Right hindlimb (tissue), 1 donor: ENCODE measurements at places on chromosomes 2 and 18.
A peak's percentile ranks its signal among the peaks of the same experiment; 100 is the strongest.

- peak; percentile 15 for DNase-seq
Measured at GRCh38 chr2:215140166-215140707, 1.8 kb upstream of the ABCA12 start.

GRCh38 chr18:25832001-25832604, 258.3 kb downstream of the SS18 start:
- peak; percentile 78 for DNase-seq

DNA sequence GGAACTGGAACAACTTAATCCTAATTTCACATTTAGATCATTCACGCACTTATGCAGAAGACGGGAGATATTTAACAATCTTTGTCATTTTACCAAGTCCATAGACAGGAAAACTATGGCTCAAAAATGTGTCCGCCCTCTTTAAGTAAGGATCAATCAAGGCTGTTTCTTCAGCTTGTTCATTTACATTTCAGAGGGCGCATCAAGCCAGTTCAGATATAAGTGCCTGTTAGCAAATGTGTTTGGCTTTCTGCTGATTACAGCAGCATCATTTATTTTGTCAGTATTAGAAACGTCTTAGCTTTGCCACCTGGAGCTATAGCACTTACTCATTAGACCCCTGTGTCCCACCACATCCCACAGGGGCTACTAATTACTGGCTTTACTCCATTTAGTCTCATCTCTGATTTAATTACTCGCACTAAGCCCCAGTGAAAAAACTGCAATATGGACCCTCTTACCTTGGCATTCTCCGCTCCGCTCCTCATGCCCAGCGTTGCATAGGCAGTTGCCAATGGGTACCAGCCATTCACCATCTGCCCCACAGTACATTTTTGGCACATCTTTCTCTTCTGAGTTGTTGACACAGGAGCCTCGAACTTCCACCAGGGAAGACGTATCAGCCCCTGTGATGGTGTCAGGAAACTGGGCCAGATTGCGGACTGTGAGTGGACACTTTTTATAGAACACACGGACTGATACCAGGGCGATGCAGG, 8.7 kb downstream of the EPHA4 start:
- DNase-seq: no peak

- no peak for DNase-seq
Measured at GRCh38 chr2:128783896-128784295, 465.2 kb upstream of the HS6ST1 start.

DNA sequence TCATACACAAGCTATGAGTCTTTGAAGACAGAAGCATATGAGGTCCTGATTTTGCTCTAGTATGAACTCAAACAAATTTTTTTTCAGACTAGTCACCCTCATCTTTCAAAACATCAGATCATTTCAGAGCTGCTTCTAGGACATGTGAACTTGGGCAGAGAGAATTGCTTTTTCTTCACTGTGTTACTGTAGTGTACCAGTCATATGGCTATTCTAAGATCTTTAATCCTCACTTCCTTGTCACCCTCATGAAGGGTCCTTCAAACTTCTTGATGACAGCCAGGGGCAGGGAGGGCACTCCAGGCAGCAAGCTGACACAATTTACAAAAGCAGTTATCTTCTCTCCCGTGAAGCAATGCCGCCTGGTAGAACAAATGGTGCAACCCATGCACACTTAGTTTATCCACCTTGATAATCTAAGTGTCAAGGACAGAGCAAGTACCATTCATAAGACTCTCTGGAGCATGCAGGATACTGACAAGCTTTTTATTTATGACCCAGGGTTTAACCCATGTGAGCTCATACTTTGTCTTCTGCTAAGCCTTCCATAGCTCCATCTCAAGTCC, 200.6 kb downstream of the DPP10 start:
- no peak for DNase-seq

DNA sequence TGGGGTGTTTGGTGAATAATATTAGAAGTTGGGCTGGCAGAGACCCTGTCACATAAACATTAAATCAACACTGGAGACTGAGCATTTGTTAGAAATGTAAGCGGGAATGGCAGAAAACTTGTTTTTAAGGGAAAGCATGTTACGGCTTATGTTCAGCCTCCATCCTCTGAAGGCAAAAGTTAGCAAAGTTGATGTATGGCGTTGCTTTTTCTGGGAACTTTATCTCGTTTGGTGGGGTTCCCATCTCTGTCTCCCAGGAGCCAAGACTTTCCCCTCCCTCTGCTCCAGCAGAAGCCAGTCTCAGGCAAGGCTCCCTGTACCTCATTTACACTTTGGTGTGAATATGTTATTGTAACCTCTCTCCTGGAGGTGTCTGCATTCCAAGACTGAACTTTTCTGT, 105.1 kb downstream of the MSH2 start:
- no peak for DNase-seq

GRCh38 chr2:28970464-28971160, 10.5 kb upstream of the TOGARAM2 start:
- DNase-seq: no peak

GRCh38 chr18:59065684-59066083, 74.0 kb upstream of the SEC11C start:
- DNase-seq: no peak

GRCh38 chr2:160336105-160336504, 136.0 kb upstream of the ITGB6 start:
- no peak for DNase-seq

GRCh38 chr2:29733213-29733612, 188.2 kb downstream of the ALK start:
- no peak for DNase-seq

- DNase-seq: no peak
Measured at GRCh38 chr18:35991696-35992095, 19.2 kb downstream of the RMP24 start.

- no peak for DNase-seq
Measured at GRCh38 chr18:77254711-77255405, 5.2 kb downstream of the GALR1 start.

DNA sequence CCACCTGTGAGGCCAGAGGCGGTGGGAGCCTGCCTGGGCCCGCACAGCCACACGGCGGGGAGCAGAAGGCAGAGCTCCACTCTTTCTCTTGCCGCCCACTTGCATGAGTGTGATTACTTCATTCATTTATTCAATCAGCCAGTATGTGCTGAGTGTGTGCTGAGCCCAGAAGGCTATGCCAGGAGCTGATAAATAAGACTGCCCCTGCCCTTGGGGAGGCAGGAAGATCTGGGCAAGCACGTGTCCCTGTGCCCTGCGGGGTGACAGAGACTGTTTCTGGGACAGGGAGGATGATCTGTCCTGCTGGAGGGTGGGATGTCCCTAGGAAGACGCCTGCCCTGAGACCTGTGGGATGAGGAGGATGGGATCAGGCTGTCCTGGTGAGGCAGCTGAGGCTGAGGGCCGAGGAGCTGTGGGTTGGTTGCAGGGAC, 250.8 kb downstream of the DYSF start:
- no peak for DNase-seq

- no peak for DNase-seq
Measured at GRCh38 chr2:126406267-126406666, 249.7 kb upstream of the GYPC start.

GRCh38 chr18:38241736-38242135, 676.1 kb upstream of the CELF4 start:
- no peak for DNase-seq

- DNase-seq: no peak
Measured at GRCh38 chr18:3689986-3690763, 240.2 kb downstream of the TGIF1 start.

GRCh38 chr18:70321616-70322015, 32.8 kb downstream of the SOCS6 start:
- DNase-seq: no peak

DNA sequence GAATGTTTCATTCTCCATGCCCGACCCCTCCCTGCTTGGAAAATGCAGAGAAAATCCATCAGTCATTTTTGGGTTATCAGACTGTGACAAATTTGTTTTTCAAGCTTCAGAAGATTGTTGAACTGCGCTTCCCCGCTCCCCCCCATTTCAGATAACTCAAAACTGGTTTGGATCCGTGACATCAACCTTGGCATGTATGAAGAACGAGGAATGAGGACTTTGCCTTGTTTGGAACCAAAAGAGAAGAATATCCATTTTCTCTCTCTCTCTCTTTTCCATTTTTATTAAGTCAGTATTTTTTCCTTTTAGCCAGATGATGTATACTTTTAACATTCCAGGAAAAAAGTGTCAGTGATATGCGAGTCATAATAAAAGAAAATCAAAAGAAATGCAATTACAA, 171.6 kb downstream of the BCL2 start:
- no peak for DNase-seq

DNA sequence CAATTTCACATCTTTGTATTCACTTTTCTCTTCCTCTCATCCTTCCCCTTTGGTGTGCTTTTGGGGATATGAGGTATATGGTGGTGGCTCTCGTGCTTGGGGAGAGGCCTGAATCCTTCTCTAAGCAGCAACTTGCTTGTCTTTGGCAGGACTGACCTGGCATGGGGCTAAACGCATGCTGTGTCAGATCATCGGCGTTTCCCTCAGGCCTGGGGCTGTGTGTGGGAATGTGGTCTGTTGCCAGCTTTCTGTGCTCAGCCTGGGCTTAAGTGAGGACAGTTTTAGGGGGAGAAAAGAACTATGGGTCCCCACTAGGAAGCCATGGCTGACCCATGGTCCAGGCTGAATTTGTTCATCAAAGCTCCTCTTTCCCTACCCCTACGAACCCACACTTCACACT, 60.7 kb downstream of the TET3 start:
- peak; percentile 51 for DNase-seq

DNA sequence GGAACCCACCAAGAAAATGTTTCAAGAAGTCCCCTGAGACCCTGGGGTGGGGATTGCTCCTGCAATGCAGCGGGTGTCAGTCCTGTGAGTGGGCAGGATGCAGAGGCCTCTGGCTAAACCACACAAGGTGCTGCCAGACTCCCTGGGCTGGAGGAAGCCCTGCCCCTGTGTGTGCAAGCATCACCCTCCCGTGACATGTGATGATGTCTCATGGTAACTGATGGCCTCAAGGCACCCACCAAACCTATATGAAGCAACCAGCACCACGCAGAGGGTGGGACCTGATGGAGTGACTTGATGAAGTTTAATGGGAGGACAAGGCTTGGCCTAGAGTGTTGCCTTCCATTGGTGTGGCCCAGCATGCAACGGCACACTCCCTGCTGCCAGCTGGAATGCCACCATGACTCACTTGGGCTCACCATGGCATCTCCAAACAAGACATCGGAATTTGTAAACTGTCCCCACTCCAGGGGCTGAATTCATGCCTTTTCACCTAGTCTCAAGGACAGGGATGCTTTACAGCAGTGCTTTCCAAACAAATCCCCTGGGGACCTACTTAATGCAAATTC, 8.7 kb upstream of the SLC14A1 start:
- DNase-seq: no peak

DNA sequence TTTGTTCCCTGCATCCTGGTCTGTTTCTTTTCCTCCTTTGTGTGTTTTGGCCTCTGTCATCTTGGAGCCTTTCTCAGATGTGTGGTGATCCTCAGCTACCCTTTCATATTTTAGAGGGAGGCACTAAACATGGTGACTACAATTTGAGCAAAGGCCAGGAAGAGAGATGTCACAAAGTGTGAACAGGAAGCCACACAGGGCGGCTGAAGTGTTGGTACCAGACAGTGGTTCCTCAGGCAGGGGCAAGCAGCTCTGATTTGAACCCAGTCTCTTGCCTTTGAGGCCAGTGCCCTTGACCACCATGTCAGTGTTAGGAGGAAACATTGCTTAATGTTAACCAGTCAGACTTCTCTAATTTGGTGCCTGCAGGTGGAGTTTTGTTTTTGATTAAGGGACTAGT, 9.2 kb downstream of the LRRFIP1 start:
- no peak for DNase-seq

- DNase-seq: no peak
Measured at GRCh38 chr2:219565130-219566080, 5.9 kb downstream of the OBSL1 start.

DNA sequence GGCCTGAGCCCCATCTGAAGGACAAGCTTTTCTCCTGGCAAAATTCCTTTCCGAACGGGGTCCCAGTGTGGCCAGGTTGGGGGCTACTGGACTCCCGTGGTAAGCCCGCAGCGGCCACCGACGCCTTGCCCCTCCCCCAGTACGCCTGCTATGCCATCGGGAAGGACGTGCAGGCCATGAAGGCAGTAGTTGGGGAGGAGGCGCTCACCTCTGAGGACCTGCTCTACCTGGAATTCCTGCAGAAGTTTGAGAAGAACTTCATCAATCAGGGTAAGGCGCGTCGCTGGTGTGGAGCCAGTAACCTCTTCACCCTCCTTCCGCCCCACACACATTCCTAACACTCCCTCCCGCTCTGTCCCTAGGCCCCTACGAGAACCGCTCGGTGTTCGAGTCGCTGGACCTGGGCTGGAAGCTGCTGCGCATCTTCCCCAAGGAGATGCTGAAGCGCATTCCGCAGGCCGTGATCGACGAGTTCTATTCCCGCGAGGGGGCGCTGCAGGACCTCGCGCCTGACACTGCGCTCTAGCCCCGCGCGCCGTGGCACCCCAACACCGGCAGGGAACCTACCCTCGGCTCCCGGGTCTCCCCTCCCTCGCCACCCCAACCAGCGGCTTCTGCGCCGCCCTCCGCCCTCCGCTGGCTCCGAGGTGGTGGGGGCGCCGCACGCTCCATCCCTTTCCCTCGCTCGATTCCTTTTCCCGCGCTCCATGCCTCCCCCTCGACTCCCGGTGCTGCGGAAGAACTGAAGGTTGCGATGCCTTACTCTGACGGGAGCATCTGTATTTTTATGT, 13.6 kb upstream of the ANKRD53 start:
- DNase-seq: peak; percentile 61

GRCh38 chr2:229774237-229774636, 59.9 kb upstream of the DNER start:
- DNase-seq: no peak

GRCh38 chr2:23505984-23506380, 121.0 kb downstream of the KLHL29 start:
- DNase-seq: no peak

- no peak for DNase-seq
Measured at GRCh38 chr2:74028741-74029140, 44.0 kb downstream of the TET3 start.

GRCh38 chr2:180572346-180572745, 408.1 kb upstream of the UBE2E3 start:
- DNase-seq: no peak

DNA sequence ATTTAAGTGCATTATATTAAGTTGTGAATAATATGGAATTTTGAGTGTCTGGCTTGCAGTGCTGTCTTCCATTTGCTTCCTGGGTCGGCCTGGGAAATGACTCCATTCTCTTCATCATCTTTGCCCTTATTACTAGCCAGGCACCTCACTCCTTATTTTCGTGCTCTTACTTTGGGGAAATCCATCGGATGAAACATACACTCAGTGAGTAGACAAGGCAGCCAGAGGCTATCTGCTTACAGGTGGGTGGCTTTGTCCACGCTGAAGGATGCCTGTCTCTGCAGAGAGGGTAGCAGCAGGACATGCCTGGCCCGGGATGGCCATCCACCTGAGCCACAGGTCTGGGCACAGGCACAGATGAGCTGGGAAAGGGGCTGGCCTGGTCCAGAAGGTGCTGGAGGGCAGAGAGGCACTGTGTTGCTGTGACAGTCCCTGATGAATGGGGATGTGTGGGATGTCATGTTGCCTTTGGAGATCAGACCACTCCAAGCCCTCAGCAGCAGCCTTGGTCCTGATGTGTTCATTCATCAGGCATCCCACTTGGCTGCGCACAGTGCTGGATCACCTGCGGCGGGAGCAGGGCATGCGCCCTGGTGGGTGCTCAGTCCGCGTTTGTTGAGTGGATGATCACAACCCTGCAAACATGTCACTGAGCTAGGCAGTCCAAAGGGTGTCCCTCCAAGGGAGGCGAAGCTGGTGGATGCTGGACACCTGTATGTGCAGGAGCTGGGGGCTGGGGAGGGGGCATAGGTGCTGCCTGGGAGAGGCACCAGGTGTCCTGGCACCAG, 236.0 kb downstream of the LDLRAD4 start:
- no peak for DNase-seq
